ENCODE measurements at places on chromosomes 16 and 17.
A peak's percentile ranks its signal among the peaks of the same experiment; 100 is the strongest.

GRCh38 chr16:47664653-47665325 is 203.7 kb downstream of the PHKB start:
- no peak for DNase-seq

DNA sequence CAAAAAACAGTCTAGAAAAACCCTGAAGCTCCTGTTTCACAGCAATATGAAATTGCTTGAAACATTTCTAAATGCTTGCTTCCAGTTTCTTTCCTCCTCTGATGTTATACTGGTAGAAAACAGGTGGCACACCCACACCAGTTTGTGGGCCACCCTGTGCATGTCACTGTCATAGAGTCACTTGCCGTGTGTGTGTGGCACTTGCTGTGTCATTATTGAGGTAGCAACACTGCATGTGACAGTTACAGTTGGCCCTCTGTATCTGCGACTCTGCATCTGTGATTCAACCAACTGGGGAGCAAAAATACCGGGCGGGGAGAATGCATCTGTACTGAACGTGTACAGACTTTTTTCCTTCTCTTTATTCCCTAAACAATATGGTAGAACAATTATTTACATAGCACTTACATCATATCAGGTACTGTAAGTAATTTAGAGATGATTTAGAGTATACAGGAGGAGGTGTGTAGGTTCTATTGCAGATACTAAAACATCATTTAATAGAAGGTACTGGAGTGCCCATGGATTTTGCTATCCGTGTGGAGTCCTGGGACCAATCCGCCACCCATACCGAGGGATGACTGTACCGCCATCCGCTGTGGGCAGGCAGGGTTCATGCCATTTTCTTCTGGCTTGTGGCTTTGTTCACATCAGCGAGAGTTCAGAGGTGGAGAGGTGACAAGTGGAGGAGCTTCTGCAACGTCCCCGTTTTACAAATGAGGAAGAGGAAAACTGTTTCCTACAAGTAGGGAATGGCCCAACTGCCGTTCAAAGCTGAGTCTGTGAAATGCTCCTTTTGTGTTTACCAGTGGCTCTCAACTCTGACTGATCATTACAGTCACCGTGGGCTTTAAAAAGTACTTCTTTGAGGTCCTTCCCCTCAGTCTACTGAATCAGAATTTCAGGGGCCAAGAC is 373.7 kb downstream of the SNX29 start:
- no peak for DNase-seq

- DNase-seq = peak; percentile 66
Measured at GRCh38 chr17:9389111-9389527, 186.5 kb downstream of the STX8 start.

GRCh38 chr17:75450270-75450669 is 6.2 kb upstream of the TMEM94 start:
- peak; percentile 46 for DNase-seq

DNA sequence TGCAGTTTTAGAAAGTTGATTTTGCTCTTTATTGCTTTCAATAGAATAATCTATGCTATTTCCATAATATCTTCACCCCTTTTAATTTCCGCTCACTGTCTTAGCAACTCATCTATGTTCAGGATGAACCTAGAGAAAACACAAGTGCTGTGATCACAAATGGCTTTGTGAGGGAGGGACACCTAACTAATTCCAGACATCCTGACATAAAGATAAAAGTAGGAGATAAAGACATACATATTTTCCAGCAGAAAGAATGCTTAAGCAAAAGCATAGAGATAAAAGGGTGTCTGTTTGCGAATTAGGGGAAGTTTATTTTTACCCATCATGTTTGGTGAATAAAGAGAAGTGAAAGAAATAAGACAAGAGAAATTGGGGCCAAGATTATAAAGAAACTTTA is 254.2 kb downstream of the KCNJ2 start:
- DNase-seq = no peak

DNA sequence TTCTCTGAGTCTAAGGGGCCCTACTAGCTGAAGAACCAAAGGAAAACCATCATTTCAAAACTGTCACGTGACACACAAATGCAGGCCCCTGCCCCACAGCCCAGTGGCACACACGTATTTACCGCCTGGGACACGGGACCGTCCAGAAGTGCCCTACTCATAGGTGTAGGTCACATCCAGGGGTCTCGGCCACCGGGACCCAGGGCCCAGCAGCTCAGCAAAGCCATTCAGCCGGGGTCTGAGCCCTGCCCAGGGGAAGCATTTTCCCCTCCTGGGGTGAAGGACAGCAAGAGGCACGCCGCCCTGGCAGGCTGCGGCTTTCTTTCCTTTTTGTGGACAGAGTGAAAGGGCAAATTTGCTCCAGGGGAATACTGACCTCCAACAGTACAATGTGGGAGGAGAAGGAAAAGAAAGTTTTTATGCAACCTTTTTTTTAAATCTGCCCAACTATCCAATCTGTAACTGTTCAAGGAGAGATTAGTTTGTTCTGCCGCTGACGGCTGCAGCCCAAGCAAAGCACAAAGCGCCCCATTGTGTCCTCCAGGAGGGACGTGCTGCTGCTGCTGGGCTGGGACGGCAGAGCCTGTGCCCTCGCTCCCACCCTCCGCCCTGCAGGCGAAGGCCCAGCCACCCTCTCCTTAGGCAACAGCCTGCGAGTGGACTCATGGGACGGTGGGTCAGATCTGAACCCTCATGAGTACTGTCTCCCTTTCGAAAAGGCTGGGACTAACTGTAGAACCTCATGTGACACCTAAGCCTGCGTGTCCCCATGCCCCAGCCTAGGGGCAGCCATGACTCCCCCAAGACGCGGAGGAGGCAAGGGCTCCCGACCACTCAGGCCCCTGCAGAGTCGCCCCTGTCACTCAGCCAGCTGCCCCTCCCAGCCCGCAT is 21.3 kb downstream of the SLC7A5 start:
- DNase-seq = no peak

DNA sequence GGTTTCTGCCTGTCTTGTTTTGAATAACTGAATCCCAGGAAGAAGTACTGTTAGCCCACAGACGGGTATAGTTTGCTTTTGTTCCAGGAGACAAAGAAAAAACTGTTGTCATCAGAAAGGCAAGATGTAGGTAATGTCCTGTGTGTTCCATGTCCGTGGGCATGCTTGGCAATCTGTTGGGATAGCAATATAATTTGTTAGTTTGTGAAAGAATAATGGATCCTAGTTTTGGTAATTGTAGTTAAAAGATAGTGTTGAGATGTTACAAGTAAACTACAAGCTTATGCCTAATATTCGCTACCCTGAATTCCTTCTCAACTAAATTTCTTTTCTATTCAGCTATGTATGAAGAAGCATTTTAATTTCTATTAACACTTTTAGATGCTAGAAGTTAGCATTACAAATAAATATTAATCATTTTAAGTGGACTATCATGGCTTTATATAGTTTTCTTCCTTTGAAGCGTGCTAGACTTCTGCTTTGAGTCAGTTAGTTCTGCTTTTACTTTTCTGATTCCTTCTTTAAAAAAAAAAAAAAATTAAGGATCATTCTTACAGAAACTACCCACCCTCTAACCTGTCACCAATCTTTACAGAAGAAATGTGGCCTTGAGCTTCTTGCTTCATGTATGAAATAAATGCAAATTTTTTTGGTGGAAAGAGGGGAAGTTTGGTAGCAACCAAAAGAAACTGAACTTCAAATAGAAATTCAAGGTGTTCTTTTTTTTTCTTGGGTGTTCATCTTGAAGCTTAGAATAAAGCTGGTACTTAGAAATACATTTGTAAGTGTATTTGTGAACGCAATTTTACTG is 2.4 kb downstream of the EVI2A start:
- no peak for DNase-seq

DNA sequence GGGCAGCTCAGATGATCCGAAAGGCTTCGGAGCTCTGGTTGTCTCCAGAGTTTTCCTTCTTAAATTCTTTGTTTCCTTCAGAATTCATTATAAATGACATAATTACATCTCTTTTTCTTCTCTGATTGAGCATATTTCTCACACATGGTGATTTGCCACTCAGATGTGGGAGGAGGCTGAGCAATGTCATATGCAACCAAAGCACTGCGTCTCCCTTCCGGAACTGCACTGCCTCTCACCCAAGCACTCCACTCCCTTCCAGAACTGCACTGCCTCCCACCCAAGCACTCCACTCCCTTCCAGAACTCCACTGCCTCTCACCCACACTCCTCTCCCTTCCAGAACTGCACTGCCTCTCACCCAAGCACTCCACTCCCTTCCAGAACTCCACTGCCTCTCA is 131.5 kb downstream of the SALL1 start:
- no peak for DNase-seq

GRCh38 chr17:17343896-17344506 is 40.8 kb downstream of the NT5M start:
- DNase-seq = no peak

DNA sequence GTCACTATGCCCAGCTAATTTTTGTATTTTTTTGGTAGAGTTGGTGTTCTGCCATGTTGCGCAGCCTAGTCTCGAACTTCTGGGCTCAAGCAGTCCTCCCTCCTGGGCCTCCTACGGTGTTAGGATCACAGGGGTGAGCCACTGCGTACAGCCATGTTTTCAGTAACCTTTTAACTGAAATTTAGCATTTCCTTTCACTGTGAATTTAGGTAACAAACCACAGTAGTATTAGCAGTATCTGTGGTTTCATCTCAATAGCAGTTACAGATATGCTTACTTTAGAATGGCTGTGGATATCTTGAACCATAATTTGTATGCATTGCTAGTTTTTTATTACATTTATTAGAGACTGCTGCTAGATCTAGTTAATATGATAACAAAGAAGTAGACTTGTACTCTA is 4.3 kb upstream of the RANGRF start:
- DNase-seq = no peak

DNA sequence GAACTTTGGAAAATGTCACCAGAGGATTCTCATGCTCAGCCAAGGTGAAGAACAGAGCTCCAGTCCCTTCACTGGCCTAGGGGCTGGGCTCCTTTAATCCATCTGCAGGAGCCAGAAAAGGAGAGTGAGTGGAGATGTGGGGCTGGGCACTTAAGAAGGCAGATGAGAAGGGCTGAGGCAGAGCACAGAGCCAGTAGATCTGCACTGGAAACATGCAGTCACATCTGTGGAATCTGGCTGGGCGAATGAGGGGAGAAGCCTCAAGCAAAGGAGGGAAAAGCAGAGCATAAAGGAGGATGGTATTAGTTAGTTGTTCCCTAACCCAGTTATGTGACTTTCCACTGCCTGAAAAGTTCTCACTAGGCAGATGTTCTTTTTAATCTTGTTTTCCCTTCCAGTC is 50.4 kb upstream of the BCAR1 start:
- DNase-seq = no peak

GRCh38 chr17:47987240-47987835 is 16.4 kb downstream of the CDK5RAP3 start:
- DNase-seq = peak; percentile 19

DNA sequence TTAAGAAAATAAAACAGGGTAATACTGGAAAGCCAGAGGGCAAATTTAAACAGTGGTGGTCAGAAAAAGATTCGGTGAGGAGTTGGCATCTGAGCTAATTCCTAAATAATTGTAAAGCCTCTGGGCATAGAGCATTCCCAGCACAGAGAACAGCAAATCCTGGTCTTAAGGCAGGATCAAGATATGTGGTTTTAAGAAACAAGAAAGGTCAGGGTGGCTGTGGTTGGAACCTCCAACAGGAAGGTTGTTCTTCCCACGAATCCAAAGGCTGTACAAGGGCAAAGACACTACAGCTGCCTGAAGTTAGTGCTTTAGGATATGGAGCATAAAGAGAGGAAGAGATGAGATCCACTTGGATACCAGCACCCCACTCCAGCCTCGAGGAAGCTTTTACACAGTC is 114.6 kb downstream of the ZNF18 start:
- DNase-seq = no peak

- no peak for DNase-seq
Measured at GRCh38 chr17:44263345-44263902, 4.5 kb downstream of the SLC4A1 start.

DNA sequence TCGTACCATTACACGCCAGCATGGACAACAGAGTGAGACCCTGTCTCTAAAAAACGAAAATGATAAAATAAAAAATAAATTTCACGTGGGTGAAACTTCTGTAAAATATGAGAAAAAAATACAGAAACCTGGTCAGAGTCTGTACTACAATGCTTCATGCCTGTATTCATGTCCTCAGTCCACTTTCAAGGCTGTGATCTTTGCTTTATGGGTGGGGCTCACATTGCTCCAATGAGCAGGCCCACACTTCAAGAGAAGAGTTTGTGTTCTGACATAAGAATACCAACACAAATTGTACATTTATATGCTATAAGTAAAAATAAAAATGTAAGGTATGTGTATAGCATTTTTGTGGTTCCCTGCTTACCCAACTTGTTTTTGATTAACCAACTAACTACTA is 32.2 kb upstream of the ABCA3 start:
- DNase-seq = peak; percentile 22

DNA sequence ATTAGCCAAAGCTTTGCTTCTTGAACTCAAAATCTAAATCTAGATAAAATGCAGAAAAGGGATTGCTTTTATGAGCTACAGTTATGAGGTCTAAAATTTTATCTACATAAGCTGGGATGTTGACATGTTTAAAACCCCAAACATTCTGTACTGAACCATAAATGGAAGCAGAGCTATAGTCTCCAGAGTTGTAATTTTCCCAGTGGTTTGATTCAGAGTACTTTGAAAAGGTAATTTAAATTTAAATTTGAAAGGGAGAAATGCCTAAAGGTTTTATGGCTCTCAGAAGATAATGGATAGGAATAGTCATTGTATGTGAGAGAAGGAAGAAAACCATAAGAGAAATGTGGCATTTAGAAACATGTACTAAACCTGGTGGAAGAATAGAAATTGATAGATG is 163.2 kb downstream of the PPM1E start:
- no peak for DNase-seq

- DNase-seq = no peak
Measured at GRCh38 chr17:44854192-44854591, 6.5 kb downstream of the HIGD1B start.

- DNase-seq = peak; percentile 64
Measured at GRCh38 chr16:65698791-65699321, 577.0 kb upstream of the CDH11 start.

GRCh38 chr17:12756786-12757185 is 32.5 kb upstream of the ARHGAP44 start:
- DNase-seq = peak; percentile 59

- DNase-seq = no peak
Measured at GRCh38 chr16:68379472-68380347, 68.6 kb downstream of the SMPD3 start.

DNA sequence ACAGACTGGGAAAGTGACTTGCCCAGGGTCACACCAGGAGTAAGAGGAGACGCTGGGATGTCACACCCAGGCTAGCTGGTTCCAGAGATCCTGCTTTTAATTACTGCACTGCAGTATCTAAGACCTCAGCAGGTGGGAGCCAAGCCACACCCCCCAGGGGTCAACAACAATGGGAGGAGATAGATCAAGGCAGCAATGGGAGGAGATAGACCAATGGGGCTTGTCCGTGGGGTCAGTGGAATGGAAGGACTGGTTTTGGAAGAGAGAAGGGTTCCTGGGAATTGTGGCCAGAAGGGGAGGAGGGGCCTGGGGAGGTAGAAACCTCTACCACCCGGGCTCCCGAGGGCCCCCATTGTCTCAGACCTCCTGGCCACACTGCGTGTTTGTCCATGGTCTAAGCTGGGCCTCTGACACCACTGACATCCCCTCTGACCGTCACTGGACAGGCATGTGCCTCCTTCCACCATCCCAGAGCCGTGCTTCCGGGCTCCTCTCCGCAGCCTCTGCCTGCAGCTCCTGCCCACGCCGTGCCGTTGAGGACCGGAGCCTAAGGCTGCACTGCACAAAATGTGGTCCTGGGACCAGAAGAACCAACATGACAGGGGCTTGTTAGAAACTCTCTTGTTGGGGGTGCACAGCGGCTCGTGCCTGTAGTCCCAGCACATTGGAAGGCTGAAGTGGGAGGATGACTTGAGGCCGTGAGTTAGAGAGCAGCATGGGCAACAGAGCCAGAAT is 69.8 kb upstream of the RPH3AL start:
- no peak for DNase-seq

- DNase-seq = peak; percentile 45
Measured at GRCh38 chr17:2929881-2930533, 133.4 kb downstream of the OR1D5 start.

Measured in fibroblast of skin of back (primary cell).